CD4-positive, alpha-beta T cell treated with Interleukin-15 for 1 hour (primary cell): ENCODE measurements at places on chromosomes 5 and 9.

- DNase-seq: no peak
Observed at GRCh38 chr5:81187885-81188284, 45.2 kb upstream of the CKMT2 start.

- DNase-seq: no peak
Observed at GRCh38 chr5:96986450-96986849, 50.6 kb downstream of the LNPEP start.

DNA sequence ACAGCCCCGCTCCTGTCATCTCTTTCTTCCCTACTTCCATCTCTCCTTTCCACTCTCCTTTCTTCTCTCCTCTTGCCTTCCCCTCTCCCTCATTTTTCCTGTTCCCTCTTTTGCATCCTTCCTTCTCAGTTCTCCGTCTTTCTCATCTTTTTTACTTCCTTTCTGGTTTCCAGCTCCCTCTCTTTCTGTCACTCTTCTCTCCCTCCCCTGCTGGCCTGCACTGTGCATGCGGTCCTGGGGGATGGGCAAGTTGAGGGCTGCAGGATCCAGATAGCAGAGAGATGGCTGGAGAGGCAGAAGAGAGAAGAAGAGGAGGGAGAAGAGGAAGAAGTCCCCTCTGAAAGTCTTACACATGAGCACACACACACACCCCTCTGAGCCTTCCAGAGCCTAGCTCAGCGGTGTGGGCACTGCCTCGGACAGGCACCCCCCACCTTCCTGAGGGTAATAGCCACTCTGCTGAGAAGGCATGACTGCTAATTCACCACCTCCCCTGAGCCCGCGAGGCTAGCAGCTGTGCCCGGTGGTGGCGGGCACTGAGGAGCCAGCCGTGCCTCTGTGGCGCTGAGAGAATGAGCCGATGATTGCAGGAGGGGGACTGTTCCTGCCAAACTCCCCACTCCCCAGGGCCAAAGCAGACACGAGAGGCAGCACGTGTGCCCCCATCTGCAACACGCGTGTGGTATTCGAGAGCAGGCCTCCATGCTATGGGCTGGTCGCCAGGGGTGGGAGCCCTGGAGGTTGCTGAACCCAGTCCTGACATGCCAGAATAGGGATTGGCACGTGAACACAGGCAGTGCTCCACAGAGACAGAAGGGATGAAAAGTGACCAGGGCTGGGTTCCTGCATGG, 3.7 kb upstream of the CAMK2A start:
- DNase-seq: no peak

- no peak for DNase-seq
Observed at GRCh38 chr9:37632479-37632878, 18.3 kb upstream of the FRMPD1 start.

DNA sequence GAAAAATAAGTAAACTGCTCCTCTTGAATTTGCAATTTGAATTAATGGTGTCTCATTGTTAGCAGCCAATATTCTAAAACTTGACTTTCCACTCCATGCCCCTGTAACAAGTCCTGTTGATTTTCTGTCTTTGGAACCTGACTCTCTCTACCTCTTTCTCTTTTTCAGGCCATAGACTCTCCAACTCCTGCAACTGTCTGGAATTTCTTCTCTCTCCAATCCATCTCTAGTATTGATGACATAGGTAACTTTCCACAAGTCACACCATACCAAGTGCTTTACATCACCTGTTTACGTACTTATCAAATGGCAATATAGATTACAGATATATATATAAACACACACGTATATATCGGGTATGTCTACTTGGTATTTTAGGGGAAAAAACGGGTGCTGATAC, 923 bp downstream of the C5orf34 start:
- DNase-seq: no peak

- no peak for DNase-seq
Observed at GRCh38 chr9:96661711-96662110, 6.6 kb upstream of the PRXL2C start.

GRCh38 chr9:126630458-126631237, 16.9 kb downstream of the LMX1B start:
- no peak for DNase-seq

GRCh38 chr5:159518371-159518770, 188.1 kb upstream of the IL12B start:
- no peak for DNase-seq

DNA sequence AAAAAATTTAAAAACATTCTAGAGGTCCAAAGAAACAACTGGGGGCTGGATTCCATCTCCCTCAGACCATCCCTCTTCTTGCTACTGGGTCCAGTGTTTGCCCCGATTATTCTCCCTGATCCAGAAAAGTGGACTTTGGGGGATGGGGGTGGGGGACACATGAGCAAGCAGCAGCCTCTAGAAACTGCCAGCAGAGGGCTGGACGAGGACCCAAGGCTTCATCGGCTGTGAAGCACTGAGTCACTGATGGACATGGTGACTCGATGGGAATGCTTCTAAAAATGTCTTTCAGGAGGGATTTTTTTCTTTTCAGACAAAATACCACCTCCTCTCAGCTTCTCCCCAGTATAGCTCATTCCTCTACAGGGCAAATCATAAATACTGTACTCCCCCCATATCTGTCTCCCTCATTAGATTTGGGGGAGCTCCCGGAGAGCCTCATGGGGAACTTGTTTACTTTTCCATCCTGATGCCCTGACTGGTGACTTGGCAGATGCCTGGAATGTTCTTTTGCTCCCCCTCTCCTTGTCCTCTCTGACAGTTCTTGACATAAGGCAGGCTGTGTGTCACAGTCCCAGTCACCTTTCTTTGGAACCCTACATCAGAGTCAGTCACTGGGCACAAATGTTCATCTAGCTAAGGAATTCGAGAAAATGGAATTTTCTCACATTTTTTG, 67.2 kb upstream of the STC2 start:
- no peak for DNase-seq

GRCh38 chr5:170303549-170303948, 6.0 kb upstream of the LCP2 start:
- DNase-seq: no peak

DNA sequence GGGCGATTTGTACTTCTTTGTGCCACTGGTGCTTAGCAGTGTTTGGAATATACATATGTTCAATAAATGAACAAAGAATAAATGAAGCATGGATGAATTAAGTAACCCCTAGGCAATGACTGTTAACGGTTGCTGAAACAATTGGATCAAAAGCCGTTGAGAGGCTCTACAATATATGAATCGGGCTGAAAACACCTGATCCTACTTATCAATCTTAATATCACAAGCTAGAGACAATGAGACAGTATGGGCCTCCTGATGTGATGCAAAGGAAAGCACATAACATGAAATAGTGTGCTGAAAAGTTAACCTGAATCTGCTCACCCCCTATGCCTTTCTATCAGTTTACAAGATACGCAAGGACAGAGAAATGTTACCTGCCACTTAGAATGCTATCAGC, 410.3 kb upstream of the RGMB start:
- no peak for DNase-seq

GRCh38 chr9:7456377-7456776, 343.2 kb downstream of the DMAC1 start:
- DNase-seq: no peak

- no peak for DNase-seq
Observed at GRCh38 chr5:23730023-23730422, 222.6 kb downstream of the PRDM9 start.

GRCh38 chr5:76402886-76403765, at the start of gene IQGAP2:
Gene IQGAP2, plus strand, starts transcription at chr5:76403285. Its CDS starts 261 bp downstream, at chr5:76403546.
- peak; percentile 93 for DNase-seq

DNA sequence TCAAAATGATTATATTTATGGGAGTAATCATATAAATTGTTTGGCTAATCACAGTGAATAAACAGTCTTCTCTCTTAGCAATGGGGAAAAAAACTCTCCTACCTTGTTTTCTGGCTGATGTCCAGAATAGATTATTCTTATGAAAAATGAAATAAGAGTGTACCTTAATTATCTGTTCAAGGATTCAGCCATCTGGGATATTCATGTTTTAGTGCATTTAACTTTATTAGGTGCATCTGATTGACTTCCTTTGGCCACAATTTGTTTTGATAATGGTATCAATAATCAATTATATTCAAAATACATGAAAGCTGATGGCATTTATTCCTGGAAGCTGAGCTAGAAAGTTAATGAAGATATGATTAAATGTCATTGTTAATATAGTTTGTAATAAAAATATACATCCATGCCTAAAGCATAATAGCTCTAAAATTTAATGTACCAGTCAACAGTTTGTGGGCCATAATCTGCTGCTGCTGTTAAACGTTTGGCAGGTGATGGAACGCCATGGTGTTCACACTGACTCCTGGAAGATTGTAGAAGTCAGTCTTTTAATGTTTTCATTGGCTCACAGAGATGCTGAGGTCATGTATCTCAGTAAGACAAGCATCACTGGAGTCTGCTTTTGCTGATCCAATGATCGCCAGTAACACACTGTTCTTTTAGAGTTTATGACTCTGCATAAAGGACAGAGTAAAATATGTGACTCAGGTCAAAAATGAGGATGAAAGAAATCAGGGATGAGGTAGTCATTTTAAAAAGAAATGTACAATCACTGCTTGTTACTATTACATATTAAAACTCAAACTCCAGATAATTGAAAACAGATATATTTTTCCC, 105.8 kb downstream of the ISL1 start:
- no peak for DNase-seq

DNA sequence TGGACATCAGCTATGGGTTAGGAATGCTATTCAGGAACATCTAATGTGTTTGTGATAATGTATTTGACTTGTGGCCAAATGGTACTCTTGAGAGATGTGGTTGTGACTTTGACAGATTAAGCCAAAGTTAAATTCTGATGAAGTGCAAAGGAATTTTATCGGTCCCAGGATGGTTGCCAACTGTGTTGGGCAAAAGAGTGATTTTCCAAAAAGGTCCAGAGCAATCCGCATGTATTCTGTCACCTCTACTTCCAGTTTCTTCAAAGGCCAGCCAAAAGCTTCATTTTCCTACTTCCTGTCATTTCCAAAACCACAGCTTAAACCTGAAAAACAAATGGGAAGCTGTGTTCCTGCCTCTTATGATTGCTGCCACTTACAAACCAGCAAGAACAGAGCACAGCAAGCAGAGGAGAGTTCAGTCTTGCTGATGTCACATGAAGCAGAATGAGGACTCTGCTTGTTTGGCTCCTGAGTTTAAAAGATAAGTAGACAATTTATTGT, 59.8 kb downstream of the MARCHF3 start:
- DNase-seq: no peak

- no peak for DNase-seq
Observed at GRCh38 chr5:158525663-158526062, 574.1 kb downstream of the EBF1 start.

GRCh38 chr9:20512106-20512505, 110.2 kb downstream of the MLLT3 start:
- no peak for DNase-seq

DNA sequence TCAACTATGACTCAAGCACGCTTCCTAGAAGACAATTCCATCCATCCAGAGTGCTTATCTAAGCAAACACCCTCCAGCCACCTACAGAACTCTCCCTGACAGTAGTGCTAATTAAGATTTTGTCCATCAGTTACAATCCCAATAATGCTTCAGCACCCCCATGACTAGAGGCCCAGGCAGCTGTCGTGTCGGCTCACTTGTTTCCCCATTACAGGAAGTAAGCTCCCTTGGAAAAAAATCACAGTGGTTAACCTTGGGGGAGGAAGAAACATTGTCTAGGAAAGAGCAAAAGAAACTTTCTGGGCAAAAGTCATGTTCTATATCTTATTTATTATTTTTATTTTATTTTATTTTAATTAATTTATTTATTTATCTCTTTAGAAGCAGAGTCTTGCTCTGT, 108.8 kb upstream of the LPAR1 start:
- no peak for DNase-seq

DNA sequence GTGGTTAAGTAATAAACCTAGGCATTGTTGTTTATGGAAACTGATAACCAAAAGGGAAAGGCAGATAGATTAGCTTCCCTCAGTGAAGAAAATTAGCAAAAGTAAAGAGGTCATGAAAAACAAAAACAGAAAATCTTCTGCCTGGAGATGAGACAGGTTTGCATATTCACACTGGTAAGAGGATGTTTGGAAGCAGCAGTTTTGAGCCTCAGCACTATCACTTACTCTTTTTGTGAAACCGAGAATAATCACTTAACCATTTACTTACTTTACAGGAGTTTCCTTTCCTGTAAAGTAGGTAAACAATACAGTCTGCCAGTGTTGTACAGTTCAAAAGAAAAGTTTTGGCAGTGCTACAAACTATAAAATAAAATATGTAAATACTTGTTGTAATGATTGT, 35.5 kb upstream of the EMB start:
- DNase-seq: no peak

DNA sequence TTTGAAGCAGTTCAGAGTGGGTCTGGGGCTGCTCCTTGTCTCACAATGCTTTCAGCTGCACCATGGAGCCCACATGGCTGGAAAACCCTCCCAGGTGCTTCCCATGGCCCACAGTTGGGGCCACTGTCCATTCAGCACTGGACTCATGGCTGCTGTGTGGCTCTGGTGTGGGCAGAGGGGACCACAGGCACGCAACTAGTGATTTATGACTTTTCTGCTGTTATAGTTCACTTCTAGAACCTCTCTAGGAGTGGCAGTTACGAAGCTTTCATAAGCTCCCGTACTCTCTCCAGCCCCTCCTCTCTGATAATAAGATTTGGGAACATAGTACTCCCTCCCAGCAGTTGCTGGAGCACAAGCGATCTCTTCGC, 29.0 kb downstream of the GLRA1 start:
- no peak for DNase-seq

- peak; percentile 45 for DNase-seq
Observed at GRCh38 chr9:129166623-129167557, 11.2 kb downstream of the IER5L start.

DNA sequence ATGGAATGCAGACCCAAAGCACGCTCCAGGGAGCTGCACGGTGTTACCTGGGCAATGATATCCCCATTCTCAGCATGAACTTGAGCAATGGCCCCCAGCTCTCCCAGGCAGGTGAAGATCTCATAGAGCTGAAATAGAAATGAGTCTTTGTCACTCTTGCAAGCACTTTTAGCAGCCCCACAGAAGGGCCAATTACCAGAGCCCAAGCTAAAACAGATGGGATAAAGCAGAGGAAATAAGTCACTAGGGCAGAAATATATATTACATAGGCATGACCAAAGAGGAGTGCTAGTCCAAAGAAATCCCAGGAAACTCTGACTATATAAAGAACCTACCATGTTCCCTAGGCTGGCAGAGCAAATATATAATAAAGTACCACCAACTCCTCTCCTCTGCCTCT, 97.3 kb downstream of the DPYSL3 start:
- no peak for DNase-seq

GRCh38 chr9:38263532-38263931, 129.0 kb upstream of the ALDH1B1 start:
- no peak for DNase-seq

DNA sequence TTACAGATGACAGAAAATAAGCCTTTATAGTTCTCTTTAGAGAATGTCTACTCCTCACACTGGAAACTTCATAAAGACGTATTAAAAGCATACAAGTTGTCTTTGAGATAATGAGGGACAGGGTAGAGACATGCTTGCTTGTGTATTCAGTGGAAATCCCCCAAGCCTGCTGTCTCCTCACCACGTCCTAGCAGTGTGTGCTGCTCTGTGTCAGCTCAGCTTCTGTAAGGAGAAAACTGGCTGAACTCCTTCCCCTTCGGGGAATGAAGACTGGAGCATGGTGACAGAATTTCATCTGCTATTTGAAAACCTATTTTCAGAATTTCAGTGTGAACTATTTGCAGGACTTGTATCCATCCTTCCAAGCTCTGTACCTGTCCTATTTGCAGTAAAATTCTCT, 9.4 kb downstream of the OR2V2 start:
- DNase-seq: no peak

GRCh38 chr5:78576376-78576775, 72.2 kb downstream of the LHFPL2 start:
- no peak for DNase-seq
